Muscle of back (tissue), 13 donors: ENCODE measurements at places on chromosomes 7 and 10.

DNA sequence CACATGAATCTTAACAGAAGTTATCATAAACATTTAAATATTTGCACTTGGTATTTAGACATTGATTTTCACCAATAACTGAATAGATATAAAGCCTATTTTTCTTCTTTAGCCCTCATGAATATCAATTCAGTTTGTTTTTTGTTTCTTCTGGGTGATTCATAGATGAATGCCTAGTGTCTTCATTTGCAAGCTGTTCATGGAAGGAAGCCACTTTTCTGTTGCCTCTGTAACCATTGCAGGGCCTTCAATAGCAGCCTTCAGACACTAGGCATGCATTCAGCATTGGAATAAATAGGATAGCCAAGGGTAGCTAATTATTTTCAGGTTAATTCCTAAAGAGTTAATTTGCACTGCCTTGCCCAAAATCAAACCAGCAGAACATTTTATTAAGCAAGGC is 375.3 kb downstream of the DPP6 start:
- DNase-seq, result no peak

GRCh38 chr10:99981581-99982199 is 28.1 kb downstream of the DNMBP start:
- DNase-seq, result no peak

DNA sequence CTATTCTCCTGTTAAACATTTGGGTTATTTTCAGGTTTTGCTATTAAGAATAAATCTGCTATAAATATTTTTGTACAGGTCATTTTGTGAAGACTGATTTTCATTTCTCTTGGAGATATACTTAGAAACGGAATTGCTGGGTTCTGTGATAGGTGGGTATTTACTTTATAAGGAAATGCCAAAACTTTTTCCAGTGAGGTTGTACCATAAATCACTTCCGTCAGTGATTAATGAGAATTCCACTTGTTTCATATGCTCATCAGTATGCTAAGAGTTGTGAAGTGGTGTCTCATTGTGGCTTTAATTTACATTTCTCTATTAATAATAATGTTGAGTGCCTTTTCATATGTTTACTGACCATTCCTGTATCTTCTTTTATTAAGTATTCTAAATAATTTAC is 84.0 kb upstream of the KLF14 start:
- no peak for DNase-seq

- DNase-seq, result no peak
These were observed 58.9 kb downstream of the NAMPT start for GRCh38 chr7:106225856-106226255.

- DNase-seq, result no peak
These were observed 12.8 kb upstream of the MBL2 start for GRCh38 chr10:52785418-52785817.

DNA sequence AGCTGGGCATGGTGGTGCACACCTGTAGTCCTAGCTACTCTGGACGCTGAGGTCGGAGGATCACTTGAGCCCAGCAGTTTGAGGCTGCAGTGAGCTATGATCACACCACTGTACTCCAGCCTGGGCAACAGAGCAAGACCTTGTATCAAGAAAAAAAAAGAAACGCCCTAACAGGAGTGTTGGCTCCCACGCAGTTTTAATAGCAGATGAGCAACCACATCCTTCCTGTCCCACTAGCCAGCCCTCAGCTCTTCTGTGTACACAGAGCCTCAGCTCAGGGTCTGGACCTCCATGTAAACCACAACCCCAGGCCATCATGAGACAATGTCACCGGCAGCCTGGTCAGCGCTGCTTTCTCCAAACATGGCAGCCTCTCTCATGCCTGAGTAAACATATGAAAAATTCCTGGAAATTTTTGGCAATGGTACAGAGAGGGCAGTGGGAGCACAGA is 108.2 kb downstream of the PIP4K2A start:
- DNase-seq, result no peak

GRCh38 chr10:107442035-107442505 is 277.6 kb upstream of the SORCS1 start:
- no peak for DNase-seq

DNA sequence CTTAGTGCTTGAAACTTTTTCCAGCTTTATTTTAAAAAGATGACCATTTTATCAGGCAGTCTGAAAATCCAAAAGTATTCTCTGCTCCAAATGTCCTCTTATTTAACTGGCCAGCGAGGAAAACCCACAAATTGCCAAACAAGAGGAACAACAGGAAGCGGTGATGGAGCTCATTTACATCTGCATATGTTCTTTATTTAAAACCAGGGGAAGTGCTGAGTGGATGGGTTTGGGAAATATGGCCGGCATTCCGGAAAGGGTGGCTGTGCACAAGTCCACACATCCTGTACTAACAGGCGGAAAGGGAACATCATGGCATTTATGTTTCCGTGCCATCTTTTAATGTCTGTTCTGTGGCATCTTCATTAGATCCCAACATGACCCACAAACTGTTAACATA is 974.5 kb downstream of the LRMDA start:
- DNase-seq, result no peak

- DNase-seq, result peak; percentile 28
These were observed 11.3 kb downstream of the FERD3L start for GRCh38 chr7:19133886-19134285.

DNA sequence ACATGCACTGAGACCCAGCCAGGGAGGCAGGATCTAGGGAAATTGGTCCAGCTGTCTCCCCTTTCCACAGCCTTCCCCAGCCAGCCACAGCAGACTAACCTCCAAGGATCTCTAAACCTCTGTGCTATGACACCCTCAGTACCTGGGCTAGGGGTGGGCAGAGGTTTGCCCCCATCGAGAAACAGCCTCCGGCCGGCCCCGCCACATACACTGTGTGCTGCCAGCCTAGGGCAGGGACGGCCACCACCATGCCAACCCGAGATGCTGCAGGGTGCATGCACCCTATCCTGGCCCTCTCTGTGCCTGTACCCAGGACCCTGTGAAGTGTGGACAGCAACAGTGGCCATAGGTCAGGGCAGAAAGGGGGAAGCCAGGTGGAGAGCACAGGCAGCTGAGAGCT is 58.1 kb downstream of the PARP12 start:
- DNase-seq, result no peak

DNA sequence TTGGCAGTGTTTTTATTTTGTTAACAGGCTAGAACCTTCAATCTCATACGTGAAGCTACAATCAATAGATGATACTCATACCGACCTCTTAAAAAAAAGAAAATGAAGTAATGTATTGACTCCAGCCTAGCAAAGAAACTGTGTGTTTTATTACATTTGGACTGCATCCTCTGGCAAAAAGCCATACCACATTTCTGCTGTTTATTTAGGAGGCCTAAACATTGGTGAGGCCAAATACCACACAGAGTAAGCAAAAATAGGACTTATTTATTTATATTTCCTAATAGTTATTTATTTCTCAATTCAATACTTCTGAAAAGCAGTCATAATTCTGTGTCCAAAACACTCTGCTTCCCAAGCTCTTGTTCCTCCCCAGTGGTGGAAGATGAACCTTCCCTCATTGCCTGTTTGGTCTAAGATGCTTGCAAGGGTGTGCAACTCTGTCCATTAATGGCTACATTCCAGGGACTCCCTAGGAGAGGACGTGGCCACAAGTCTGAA is 398.8 kb upstream of the KLF6 start:
- DNase-seq, result peak; percentile 74

DNA sequence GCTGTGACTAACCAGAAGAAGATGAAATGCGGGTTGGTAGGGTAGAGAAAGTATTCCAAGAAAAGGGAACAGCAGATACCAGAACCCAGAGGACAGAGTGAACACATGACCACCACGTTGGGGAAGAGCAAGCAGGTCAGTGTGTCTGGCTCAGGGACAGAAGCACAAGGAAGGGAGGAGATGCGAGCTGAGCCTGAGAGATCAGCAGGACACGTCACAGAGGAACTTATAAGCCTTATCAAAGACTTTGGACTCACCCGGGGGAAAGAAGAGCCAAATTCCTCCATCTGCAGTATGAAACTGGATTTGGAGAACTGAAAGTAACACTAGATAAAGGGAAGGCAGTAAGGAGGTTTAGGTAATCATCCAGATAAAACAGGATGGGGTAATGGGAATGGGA is 232.1 kb upstream of the NPVF start:
- DNase-seq, result no peak

GRCh38 chr10:71840177-71840957 is 10.7 kb downstream of the PSAP start:
- peak; percentile 88 for DNase-seq

DNA sequence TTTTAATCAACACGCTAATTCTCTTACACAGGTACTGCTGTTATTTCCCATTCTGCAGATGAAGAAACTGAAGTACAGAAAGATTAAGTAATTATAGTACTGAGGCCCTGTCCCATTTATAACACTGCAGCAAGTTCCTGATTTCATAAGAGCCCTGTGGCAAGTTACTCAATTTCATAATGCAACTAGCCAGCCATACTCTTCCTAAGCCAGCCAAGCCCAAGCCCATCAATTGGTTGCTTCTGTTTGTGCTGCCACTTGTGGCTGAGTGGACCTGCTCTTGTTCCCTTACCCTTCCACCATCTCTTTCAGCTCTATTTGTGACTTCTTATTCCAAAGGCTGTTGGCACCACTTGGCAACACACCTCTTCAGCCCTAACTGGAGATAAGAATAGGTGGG is 19.7 kb upstream of the PRPF18 start:
- DNase-seq, result no peak

GRCh38 chr7:24741679-24742505 is 15.4 kb downstream of the GSDME start:
- DNase-seq, result peak; percentile 95

DNA sequence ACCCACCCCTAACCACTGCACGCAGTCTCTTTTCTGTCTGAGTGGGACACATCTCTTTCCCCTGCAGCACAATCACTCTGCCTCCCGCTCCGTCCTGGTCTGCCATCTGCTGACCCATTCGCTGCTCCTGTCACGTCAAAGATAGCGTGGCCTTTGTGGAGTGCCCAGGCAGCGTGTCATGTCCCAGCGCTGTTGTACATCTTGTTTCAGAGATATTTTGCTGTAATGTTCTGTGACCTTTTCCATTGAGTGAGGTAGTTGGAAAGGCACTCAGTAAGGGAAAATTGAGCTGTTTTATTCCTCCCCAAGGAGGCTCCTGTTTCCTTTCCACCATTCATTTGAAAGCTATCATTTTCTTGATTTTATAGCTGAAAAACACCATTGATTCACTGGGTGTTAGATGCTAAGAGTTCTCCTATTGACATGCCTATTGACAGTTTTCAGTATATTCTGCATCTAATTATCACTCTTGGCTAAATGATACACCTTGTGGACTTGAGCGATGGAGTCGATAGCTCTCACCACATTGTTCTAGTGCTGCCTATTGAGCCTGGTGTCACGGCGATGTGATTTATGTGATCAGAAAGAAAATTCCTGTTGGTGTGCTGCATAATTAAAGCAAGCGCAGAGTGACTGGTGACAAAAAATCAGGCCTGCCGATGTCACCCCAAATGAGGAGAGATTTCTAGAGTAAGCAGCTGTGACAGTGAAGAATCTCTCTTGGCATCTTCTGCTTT is 372.6 kb downstream of the LRMDA start:
- DNase-seq, result no peak

DNA sequence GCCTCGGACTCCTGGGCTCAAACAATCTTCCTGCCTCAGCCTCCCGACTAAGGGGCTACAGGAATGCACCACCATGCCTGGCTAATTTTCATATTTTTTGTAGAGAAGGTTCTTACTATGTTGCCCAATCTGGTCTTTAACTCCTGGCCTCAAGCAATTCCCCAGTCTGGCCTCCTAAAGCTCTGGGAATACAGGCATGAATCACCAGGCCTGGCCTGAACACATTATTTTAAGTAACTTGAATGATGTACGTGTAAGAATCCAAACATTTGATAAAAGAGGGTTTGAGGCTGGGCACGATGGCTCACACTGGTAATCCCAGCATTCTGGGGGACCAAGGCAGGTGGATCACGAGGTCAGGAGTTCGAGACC is 13.0 kb upstream of the BAMBI start:
- DNase-seq, result no peak

DNA sequence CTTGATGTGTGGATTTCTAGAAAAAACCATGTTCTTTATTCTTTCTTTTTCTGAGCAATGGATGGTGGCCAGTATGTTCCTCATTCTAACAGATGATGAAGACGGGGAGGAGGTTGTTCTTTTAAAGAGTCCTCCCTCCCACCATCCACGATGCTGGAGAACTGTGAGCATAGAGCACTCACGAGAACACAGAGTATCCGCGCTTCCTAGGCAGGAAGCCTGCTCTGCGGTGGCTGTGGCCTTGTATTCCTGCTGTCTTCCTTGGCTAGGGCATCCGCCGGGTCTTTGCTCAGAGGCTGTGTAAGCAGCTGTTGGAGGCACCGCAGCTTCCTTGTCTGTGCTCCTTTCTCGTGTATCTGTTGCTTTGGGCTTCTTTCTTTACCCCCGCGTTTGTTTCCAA is 214.2 kb downstream of the CCDC3 start:
- DNase-seq, result no peak

DNA sequence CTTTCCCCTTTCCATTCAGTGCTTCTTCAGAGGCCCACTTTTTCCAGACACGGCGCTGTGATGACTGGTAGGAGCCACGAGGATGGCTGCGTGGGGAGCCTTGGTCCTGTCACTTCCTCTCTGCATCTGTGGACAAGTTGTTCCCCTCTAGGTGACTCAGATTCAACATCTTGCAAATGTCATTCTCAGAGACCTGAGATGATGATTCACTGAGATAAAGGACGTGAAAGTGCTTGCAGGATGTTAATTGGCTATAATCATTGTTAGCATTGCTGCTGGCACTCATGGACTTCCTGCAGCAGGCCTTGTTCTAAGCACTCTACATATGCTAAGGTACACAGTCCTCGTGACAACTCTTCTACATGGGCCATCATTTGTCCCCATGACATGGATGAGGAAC is 489.8 kb upstream of the ZMIZ1 start:
- DNase-seq, result no peak

- no peak for DNase-seq
These were observed 119.5 kb downstream of the DOCK4 start for GRCh38 chr7:112086496-112087254.

DNA sequence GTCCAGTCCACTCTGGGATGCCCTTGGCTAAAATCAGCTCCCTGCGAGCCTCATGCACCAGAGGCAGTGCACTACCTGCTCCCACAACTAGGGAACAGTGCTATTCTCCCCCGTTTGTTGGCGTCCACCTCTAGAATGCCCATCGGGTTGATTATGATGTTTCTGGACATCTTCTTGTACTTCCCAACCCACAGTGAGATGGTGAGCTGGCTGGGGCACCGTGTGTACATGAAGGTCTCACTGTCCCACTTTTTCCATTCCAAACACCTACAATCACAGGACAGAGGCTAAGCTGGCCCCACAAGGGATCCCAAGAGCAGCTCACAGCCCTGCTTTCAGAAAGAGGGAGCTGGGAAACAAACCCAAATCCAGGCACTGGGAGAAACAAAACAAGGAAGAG is 126.2 kb upstream of the ZNF92 start:
- no peak for DNase-seq

GRCh38 chr10:84391326-84391725 is 62.9 kb downstream of the CCSER2 start:
- no peak for DNase-seq

GRCh38 chr7:7321681-7322080 is 139.3 kb downstream of the C1GALT1 start:
- peak; percentile 5 for DNase-seq

- DNase-seq, result no peak
These were observed 18.5 kb downstream of the SHH start for GRCh38 chr7:155793720-155794119.
